ENCODE measurements at places on chromosomes 6 and 20. TPM values are rescaled to one million over a fixed set of nuclear protein-coding genes. Genes with fewer than 3 reads are reported as not detected.

DNA sequence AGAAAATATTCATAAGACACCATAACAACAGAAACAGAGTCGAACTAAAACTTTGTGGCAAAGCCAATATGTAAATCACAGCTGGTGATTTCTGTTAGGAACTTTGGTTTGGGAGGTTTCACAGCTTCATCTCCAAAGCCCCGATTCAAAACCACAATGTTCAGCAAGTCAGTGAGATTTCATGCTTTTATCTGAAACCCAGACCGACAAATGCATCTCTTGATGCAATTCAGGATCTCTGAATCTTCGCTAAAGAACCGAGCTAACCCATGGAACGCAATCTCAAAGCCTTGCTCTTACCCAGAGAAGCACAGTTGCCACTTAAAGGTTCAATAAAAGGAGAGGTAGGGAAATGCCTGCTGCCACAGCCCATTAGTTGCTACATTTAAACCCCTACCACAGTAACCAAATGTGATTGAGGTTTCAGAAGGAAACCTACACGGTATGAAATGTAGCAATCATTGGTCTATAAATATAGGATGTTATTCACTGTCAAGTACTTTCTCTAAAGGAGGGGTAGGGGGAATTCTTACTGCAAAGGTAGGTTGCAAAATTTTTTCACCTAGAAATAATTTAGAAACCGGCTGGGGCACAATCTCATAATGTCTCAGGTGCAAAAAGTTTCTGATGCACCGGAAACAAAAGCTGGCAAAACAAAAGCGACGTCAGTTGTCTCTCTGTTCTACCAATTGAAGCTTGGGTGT is 381.0 kb upstream of the ARID1B start:
- peak; percentile 18 for DNase-seq

DNA sequence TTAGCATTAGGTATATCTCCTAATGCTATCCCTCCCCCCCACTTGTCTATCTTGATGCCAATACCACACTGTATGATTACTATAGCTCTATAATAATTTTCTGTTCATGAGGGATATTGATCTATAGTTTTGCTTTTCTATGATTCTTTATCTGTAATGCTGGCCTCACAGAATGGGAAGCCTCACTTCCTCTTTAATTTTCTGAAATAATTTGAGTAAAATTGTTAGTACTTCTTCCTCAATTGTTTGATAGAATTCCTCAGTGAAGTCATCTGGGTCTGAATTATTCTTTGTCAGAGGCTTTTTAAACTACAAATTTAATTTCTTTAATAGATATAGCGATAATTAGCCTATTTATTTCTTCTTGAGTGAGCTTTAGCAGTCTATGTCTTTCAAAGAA is 31.2 kb downstream of the SIRPD start:
- DNase-seq = no peak

Gene BPIFA1
- total RNA-seq = not detected

GRCh38 chr6:15682965-15683822 is 20.4 kb upstream of the DTNBP1 start:
- DNase-seq = no peak

GRCh38 chr6:24874128-24874527 is 61.6 kb downstream of the RIPOR2 start:
- no peak for DNase-seq

DNA sequence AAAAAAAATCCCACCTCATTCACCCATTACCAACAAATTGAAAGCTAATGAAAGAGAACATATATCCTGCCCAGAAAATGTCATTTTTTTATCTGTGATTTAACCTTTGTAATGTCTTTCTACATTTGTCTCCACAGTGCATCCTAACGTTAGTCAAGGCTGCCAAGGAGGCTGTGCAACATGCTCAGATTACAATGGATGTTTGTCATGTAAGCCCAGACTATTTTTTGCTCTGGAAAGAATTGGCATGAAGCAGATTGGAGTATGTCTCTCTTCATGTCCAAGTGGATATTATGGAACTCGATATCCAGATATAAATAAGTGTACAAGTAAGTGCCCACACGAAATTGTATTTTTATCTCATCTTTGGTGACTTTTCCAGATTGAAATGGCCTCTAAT is 30.0 kb downstream of the RSPO3 start:
- no peak for DNase-seq

DNA sequence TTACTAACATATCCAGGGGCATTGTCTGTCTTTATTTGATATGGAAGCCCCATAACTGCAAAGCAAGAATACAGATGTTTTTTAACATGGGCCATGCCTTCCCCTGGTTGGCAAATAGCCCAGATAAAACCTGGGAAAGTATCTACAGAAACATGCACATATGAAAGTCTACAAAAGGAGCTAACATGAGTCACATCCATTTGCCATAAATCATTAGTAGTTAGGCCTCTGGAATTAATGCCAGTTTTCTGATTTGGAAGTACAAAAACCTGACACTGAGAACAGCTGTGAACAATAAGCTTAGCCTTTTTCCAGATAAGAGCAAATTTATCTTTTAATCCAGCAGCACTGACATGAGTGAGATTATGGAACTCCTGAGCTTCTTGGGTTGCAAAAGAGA is 418.0 kb upstream of the IMPG1 start:
- no peak for DNase-seq

Gene TMEM217
- total RNA-seq = 0.23 TPM

- DNase-seq = no peak
Measured at GRCh38 chr20:830011-830521, 3.4 kb upstream of the FAM110A start.

Gene KCNQ5
- 4.7 TPM for total RNA-seq

GRCh38 chr20:49544535-49544934 is 23.4 kb downstream of the PTGIS start:
- no peak for DNase-seq

Gene CST7
- total RNA-seq = 92.0 TPM

DNA sequence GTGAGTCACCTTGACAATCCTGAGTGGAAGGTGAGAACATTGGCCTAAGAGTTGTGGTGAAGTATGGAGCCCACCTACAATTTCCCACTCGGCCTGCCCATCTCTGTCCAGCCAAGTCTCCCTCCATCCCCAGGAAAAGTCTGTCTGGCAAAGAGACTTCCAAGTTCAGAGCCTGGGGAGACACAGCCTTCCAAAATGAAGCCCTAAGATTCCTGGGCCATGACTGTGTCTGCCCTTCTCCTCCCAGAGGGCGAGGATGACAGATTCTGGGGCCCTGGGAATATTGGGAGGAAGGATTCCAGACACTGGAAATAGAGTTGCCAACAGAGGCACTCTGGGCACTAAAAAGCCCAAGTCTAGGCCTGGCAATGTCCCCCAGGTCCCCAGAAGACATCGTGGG is 176.8 kb downstream of the NFATC2 start:
- no peak for DNase-seq

DNA sequence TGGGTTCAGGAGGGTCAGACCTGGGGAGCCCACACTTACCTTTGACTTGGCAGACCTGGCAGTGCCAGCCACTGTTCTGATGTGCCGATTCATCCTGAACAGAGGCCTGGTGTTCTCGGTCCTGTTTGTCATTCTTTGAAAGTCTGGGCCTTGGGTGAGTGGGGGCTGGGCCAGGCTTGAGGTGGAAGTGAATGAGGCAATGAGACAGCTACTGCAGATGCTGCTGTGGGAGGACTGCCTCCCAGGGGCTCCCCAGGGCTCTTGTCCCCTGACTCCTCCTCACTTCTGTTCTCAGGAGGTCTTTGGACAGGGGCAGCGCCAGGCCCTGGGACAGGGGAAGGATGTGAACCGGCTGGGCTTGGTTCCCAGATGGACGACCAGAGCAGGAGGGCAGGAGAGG is 5.6 kb upstream of the TREML4 start:
- no peak for DNase-seq

DNA sequence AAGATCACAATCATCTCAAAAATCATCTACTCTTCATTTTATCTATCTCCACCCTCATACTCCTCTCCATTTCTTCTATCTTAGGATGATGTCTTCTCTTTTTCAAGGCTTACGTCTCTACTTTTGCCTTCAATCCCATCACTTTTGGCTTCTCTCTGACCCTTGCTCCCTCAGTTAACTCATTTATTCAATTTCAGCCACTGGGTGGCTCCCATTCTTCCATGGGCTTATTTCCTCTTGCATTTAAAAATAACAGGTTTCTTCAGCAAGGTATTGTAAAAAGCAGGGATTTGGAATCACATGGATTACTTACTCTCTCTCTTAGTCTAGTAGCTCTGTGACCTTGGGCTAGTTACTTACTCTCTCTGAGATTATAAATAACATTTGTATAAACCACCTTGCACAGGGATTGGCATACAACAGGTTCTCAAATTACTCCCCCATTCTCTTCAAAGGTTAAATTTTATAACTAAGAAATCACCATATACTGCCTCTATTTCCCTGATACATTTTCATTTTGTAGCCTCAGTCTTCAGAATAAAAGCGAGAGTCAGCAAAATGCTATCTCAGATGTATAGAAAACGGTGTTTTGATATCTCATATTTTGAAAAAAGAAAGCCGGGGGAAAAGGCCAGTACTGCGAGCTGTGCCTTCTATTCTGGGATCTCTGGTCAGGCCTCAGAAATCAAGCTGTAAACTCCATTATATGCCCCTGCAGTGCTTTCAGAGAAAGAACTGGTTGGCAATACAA is 5.5 kb downstream of the ZSCAN12 start:
- DNase-seq = no peak

DNA sequence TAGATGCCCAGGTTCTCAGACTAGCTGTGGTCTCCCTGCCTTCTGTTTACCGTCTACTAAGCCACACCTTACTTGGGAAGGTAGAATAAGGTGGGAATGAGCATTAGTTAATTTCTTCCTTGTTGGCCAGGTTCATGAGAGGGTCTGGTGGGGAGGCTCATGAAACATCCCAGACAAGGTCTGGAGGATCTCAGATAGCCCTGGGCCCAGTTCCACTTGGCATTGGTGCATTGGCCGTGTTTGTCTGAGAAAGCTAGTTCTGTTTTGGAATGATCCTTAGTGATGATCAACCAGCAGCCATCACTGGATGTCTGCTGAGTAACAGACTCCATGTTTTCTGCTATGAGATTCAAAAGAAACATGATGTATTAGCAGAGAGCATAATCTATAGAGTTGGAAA is 155.1 kb downstream of the SLC24A3 start:
- DNase-seq = no peak

GRCh38 chr6:64681416-64682160 is 1025.4 kb downstream of the EYS start:
- DNase-seq = no peak

Gene CALHM6
- total RNA-seq = 0.53 TPM

Gene OTOR
- total RNA-seq = not detected

Gene OR2H2
- total RNA-seq = not detected

DNA sequence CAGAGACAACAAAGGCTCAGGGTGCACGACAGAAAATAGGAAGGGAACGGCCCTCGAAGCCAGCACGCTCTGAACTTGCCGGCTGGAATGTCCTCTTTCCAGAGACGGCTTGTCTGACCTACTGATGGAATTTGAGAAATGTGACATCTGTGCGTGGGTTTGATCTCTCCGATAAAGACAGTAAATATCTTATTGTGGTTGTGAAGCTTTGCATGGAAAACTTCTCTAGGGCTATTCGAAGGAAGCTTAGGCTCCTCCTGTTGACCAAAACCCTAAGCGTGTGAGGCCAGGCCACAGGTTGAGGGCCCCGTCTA is 247.3 kb downstream of the ZNF217 start:
- DNase-seq = no peak

DNA sequence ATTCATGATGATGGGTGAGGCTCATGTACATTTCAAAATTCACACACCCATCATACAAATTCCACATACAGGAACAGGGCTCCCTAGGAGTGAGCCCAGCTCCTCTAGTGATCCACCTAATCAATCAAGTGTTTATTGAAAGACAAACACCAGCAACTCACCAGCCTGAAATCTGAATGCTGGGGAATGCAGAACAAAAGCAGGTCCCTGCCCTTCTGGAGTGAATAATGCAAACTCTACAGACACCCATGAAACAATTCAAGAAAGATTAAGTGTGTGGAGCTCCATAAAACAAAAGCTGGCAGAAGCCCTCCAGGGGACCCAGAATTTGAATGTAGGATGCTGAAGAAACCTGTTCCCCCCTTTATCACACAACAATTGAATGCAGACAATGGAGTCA is 396.7 kb upstream of the JARID2 start:
- no peak for DNase-seq

GRCh38 chr6:17869010-17869752 is 118.3 kb downstream of the KIF13A start:
- no peak for DNase-seq

Gene TCP11
- not detected for total RNA-seq

Gene POU5F1
- total RNA-seq = not detected

DNA sequence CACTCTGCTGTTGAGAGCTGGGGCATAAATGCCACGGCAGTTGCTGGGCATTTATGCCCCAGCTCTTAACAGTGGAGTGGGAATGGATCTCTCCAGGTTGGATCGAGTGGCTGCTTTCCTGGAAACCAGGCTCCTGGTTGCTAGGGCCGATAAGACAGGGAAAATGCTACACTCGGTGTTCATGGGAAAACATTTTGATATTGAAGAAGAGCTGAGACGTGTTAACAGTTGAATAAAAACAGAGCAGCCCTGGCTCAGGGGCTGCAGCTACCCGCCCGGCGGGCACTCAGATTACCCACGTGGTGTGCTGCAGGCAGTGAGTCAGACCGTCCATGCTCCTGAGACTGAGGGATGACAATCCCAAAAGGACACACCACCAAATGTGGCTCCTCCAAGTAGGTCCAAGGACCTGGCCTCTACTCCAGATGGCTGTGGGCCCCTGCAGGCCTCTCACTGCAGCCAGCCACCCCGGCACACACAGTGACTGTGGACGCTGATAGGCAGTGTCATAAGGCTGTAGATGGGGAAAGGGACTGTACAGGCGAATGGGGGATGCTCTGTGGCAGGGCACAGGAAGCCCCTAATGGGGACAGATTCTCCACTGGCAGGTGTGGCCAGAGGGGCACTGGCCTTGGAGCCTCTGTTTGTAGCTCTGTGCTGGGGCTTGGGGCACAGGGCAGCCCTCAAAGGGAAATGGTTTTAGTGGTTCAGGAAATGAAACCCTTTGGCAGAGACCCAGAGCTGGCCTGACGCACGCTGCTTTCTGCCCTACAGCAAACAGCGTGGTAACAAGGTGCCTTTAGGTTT is 237.8 kb downstream of the LY86 start:
- no peak for DNase-seq

DNA sequence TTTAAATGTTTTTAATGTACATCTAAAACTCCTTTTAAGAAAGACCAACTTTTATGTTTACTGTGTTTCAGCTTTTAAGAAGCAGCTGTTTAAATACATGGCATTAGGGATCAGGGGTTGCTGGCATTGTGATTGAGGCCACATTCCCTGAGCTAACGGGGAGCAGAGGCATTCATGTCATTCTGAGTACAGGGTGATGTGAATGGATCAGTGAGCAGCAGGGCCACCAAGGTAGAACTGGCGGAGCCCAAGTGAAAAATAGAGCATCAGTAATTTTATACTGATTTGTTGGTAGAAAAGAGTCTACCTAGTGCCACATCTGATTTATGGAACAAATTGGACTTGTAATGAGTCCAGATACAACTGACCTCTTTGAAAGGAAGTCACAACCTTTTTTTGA is 467.3 kb downstream of the ADGRB3 start:
- no peak for DNase-seq
